ENCODE measurements at places on chromosomes 5 and 9.
A peak's percentile ranks its signal among the peaks of the same experiment; 100 is the strongest.

DNA sequence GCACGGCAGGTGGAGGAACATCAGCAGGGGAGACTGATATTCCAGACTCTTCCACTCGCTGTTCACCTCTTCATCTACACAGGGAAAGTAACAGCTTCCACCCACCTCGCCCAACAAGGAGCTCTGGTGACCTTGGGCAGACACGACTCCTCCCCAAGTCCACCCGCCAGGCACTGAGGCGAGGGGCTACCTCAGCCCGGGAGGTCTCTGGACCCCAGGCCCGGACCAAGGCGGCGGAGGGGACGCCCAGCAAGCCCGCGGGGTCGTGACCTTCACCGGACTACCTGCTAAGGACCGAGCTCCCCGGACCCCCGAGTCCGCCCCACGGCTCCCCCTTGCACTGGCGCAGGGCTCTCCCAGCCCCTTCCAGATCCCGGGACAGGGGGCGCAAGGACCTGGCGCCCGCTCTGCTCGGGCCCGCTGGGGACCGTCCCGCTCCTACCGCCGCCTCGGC is 70.2 kb upstream of the LPCAT1 start:
- no peak for DNase-seq

DNA sequence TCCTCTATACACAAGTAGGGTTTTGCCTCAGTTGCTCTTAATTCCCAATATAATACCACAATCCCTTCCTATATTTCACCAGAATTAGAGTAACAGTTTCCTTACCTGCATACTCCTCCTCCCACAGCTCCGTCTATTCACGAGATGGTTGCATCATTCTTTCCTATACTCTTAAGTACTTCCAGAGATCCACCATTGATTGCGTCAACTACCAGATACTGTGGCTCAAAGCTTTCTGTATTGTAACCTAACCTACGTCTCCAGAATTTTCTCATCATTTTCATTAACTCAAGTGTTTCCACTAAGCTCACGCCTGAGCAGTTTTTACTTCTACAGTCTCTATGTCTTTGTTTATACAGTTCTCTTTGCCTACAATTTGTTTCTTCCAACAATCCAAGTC is 31.2 kb upstream of the MINAR2 start:
- no peak for DNase-seq

GRCh38 chr5:171379961-171380360 is 7.7 kb upstream of the NPM1 start:
- DNase-seq: no peak

DNA sequence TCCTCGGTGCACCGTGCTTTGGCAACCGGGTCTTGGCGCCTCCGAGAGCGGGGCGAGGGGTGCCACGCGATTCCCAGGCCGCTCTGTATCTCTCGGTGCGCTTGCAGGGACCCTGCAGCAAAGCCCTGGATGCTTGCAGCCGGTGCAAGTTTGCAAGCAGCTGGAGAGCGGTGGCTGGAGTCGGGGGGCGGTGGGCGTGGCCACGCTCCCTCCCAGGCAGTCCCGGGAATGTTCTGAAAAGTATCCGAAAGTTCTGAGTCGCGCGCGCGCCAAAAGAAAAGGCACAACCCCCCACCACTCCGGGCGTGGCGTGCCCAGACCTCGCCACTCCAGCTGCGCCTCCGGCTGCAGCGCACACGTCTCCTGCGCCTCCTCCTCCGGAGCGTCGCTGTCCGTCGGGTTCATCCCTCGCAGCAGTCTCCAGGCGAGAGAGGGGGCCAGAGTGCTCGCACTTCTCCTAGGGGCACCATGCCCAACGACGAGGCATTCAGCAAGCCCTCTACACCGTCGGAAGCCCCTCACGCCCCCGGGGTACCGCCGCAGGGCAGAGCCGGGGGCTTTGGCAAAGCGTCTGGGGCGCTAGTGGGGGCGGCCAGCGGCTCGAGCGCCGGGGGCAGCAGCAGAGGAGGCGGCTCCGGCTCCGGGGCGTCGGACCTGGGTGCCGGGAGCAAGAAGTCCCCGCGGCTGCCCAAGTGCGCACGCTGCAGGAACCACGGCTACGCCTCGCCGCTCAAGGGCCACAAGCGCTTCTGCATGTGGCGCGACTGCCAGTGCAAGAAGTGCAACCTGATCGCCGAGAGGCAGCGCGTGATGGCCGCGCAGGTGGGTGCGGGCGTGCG is at the start of gene DMRT1:
DMRT1 (plus strand) TSS at position 327 of the 839 bp plus-strand sequence; CDS start at position 469, 142 bp downstream.
- no peak for DNase-seq

DNA sequence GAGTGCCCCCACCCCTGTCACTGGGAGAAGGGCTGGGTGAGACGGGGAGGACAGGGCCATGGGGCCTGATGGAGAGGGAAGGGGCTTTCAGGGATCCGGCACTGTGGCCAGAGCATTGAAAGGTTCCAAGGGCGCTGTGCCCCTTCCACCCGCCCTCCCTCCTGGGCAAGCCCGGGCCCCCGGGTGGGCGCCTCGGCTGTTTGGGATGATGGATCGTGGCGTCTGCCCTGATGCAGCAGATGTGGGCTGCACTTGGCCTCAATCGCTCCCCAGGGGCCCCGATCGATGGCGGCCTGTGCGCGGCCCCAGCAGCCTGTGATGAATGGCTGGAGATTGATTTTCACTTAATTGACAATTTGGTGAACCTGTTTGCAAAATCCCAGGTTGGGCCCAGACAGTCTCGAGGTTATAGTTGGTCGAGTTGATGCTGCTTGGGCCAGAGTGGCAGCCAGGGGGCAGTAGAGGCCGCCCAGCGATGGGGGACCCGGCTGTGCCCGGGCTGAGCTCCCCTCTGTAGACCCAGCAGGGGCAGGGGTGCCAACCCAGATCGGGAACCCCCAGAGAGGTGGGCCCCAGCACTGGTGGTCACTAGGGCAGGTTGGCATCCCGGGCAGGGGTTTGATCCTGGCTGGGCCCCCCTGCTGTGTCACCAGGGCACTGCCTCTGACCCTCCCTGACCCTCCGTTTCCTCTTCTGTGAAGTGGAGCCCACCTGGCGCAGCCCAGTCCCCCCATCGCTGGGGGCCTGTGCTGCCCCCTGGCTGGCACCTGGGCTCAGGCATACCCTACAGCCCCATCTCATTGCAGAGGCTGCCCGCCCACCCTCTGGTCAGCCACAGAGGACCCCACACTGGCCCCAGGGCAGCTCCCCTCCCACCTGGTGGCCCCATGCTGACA is 34.7 kb downstream of the LHX3 start:
- peak; percentile 46 for DNase-seq

DNA sequence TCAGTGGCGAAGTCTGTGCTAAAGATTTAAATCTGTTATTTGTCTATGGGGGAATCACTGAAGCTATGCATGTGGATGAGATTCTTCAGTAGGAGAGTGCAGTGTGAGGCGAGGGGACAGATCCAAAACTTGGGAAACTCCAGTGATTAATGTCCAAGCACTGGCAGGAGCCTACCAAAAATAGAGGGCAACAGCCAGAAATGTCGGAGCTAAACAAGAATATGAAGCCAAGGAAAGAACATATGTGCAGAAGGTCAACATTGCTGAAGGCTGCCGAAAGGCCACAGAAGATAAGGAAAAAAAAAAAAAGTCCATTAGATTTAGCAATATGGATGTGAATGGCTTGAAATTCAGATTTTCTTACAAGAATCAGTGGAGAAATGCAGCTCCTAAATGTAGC is 61.8 kb downstream of the C6 start:
- no peak for DNase-seq

DNA sequence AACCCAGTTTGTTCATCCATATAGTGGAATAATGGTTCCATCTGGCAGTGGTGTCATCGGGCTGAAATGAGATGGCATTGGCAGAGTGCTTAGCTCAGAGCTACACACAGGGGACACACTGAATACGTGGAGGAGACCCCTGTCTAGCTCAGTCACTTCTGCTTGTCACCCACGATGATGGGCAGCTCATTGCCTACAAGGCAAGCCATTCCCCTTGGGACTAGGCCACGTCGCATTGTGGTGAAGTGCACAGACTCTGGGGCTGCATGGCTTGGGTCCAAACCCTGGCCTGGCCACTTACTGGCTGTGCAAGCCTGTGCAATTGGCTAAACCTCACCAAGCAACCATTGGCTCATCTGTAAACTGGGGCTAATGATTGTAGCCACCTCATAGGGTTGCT is 3.2 kb upstream of the FBP1 start:
- DNase-seq: no peak

DNA sequence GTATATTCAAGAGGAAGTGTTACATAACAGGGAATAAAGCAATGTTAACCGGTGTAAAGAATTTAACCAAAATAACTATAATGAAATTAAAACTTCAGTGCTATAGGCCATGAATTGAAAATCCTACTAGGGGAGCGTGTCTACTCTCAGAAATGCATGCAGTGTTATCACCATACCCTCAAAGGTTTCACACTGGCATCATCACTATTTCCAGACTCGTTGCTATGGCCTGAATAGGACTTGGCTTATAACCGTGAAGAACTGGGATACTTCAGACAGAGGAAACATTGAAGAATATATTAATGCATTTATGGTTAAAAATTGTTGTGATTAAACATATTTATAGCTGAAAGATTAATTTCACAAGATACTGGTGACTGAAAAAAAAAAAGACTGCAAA is 154.9 kb downstream of the EPB41L4A start:
- DNase-seq: no peak

GRCh38 chr9:109417054-109417453 is 81.1 kb downstream of the PTPN3 start:
- no peak for DNase-seq

GRCh38 chr9:84325347-84325973 is 15.1 kb downstream of the SLC28A3 start:
- no peak for DNase-seq

DNA sequence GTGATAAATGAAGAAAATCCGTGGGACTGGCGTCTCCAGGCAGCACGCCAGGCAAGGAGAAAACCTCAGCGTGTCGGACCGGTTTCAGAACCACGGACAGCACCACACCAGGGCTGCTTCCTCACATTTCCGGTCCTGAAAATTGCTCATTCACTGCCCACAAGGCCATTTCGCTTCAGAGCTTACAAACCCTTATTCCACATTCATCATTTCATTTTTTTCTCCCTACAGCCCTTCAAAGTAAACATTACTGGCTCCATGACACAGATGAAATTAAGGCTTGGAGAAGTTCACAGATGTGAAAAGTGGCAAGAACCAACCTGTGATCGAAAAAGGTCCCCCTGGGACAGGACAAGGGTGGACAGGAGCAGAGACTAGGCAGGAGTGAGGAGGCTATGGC is 1.5 kb upstream of the GPRIN1 start:
- peak; percentile 49 for DNase-seq

- no peak for DNase-seq
Observed at GRCh38 chr5:87307796-87308423, 40.2 kb downstream of the RASA1 start.

GRCh38 chr5:107396351-107396690 is 274.4 kb downstream of the EFNA5 start:
- DNase-seq: no peak

- DNase-seq: no peak
Observed at GRCh38 chr5:79613549-79613948, 1.3 kb downstream of the TENT2 start.

DNA sequence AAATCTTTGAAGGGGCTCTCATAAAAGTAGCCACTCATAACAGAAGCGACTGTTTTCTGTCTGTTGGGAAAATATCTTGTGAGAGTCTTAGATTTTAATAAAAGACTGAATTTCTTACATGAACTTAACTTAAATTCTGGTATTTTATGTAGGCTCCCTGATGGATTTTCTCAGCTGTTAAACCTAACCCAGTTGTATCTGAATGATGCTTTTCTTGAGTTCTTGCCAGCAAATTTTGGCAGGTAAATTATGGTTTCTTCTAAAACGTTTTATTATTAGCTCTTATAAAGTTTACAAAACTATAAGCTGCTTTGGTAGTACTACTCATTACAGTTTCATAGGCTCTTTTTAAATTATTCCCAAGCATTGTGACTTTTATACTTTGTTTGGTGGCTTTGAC is 87.0 kb downstream of the ERBIN start:
- no peak for DNase-seq

DNA sequence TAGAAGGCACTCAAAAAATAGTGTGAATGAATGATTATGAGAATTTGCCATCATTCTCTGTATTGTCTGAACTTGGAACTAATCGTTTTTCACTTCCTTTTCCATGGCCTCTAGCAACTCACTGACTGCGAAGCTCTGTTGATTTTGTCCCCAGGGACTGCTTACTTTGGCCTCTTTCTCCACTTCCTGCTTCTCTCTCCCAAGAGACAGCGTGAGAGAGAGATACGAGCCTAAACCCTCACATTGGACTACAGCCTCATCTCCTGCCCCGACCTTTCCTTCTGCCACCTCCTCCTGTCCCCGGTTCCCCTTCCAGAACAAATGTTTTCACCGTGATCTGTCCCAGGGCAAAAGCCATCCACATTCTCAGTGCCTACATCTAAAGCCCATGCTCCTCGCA is 300.8 kb upstream of the PANK3 start:
- no peak for DNase-seq
